ENCODE measurements at places on chromosomes 2 and 18.

GRCh38 chr2:216369821-216370220 lies 2.5 kb downstream of the MARCHF4 start:
- no peaks in the 10 kb centered on the region for H3K36me3 ChIP-seq
- no peak overlapping the region for H3K27ac ChIP-seq
- H3K27me3 ChIP-seq = peaks cover 52% of the 10 kb centered on the region
- peaks cover 11% of the 10 kb centered on the region for H3K4me1 ChIP-seq

- DNase-seq = no peak
- peaks cover 2% of the 10 kb centered on the region for H3K27me3 ChIP-seq
- H3K4me1 ChIP-seq = no peaks in the 10 kb centered on the region
Measured at GRCh38 chr2:5482929-5483331, 209.3 kb upstream of the SOX11 start.

GRCh38 chr2:212050871-212051270 lies 487.7 kb downstream of the ERBB4 start:
- DNase-seq = no peak
- no peaks in the 10 kb centered on the region for H3K4me1 ChIP-seq
- H3K27me3 ChIP-seq = no peaks in the 10 kb centered on the region
- H3K36me3 ChIP-seq = no peaks in the 10 kb centered on the region
- no peak overlapping the region for H3K27ac ChIP-seq
- no peak overlapping the region for H3K4me3 ChIP-seq

DNA sequence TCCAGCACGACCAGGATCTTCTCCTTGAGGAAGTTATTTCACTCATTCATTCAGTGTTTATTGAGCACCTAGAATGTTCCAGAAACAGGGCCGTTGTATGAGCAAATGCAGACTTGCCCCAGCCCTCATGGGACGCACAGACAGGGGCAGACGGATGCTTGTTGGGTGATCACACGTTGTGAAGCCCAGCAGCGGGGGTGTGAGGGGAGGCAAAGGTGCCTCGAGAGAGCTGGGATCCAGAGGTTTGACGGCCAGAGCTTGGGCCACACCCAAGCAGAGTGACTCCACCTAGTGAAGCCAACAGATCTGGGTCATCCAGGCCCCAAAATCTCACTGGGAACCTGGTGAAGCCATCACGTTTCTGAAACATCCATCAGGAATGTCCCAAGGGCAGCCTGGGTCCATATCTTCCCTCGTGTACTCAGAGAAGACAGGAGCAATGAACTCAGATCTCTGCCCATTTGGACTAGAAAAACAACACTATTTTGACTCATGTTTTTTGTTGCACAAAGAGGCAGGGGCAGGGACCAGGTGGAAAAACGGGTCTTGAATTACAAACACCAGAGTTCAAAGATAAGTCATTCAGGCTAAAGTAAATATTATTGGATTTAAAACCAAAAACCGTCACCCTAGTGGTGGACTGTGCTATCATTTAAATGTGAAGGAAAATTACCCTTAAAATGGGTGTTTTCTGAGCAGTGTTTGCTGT lies 54.9 kb upstream of the RBM44 start:
- H3K27me3 ChIP-seq = no peaks in the 10 kb centered on the region
- H3K4me1 ChIP-seq = peaks cover 44% of the 10 kb centered on the region
- no peak for DNase-seq

DNA sequence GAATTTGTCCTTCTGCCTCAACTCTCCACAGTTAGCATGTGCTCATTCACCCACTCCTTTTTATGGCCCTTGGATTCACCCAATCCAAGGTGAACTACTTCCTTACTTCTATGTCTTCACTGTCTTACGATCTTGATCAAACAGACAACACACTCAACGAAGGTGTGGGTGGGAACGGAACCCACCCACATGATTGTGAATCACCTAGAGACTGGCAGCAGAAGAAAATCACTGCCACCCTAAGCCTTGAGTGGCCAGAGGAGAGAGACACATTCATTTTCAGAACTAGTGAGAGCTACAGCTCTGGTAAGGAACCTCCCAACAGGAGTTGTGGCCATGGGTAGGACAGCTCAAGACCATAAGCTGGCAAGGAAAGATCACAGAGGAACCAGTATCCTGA lies 194.3 kb downstream of the PLCL1 start:
- H3K27me3 ChIP-seq = no peaks in the 10 kb centered on the region
- peaks cover 59% of the 10 kb centered on the region for H3K4me1 ChIP-seq
- H3K36me3 ChIP-seq = peaks cover 4% of the 10 kb centered on the region
- peak overlapping the region; percentile 8 for H3K27ac ChIP-seq
- DNase-seq = peak; percentile 42

- H3K27ac ChIP-seq = no peak overlapping the region
- no peaks in the 10 kb centered on the region for H3K4me1 ChIP-seq
- H3K36me3 ChIP-seq = no peaks in the 10 kb centered on the region
- DNase-seq = no peak
- peaks cover 2% of the 10 kb centered on the region for H3K27me3 ChIP-seq
Measured at GRCh38 chr2:8980096-8980495, 23.4 kb downstream of the MBOAT2 start.

DNA sequence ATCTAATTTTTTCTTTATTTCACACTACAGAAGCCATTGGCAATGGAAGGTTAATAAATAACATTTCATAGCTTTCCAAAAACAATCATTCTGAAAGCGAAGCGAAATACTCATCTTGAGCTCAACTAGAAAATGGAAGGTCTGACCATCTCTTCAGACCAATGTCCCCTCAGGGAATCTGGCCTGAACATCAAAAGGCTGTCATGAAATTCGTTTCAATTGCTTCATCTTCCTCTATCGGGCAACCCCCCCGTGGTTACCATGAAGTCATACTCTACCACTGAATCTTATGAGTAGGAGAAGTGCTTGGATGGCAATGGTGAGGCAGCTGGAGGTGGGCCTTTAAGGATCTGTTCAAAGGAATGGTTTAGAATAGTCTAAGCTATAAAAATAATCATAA lies 22.9 kb upstream of the CYTIP start:
- H3K36me3 ChIP-seq = peaks cover 4% of the 10 kb centered on the region
- peak overlapping the region; percentile 99 for H3K27ac ChIP-seq
- no peaks in the 10 kb centered on the region for H3K27me3 ChIP-seq

- H3K4me1 ChIP-seq = no peaks in the 10 kb centered on the region
- DNase-seq = no peak
- H3K27ac ChIP-seq = no peak overlapping the region
Measured at GRCh38 chr18:52682260-52682659, 342.3 kb downstream of the DCC start.

DNA sequence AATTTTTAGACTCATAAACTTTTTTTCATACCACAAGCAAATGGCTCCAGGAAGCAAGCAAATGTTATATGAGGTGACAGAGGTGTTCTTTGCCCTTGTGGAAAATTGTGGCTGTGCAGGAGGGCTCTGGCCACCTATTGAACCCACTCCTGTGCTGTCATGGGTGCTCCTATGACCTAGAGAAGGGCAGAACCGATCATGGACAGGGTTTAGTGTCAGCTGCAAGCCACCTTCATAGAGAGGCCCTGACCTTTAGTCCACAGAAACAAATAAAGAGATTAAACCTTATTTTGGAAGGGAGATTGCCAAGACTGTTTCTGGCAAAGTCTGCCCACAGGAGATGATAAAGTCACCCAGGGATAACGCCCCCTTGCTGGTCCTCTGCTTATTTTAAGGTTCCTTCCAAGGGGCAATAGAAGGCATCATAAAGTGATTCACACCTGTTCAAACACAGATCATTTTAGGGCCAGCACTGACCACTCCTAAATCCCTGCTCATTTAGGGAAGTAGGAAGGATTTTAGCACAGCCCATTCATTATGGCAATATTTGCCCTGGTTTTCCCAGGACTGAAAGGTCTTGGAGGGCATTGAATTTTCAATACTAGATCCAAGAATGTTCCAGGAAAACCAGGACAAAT lies 26.1 kb upstream of the STAT4 start:
- no peak for DNase-seq
- peaks cover 40% of the 10 kb centered on the region for H3K4me1 ChIP-seq
- no peak overlapping the region for H3K4me3 ChIP-seq
- no peaks in the 10 kb centered on the region for H3K27me3 ChIP-seq

GRCh38 chr2:12293874-12294273 lies 422.9 kb upstream of the TRIB2 start:
- H3K27me3 ChIP-seq = peaks cover 20% of the 10 kb centered on the region
- peaks cover 43% of the 10 kb centered on the region for H3K4me1 ChIP-seq
- H3K4me3 ChIP-seq = no peak overlapping the region
- H3K27ac ChIP-seq = no peak overlapping the region

Data from activated CD4-positive, alpha-beta memory T cell treated with anti-CD3 and anti-CD28 coated beads for 36 hours (primary cell).